ENCODE measurements at places on chromosomes 4 and X.
A peak's percentile ranks its signal among the peaks of the same experiment; 100 is the strongest.

DNA sequence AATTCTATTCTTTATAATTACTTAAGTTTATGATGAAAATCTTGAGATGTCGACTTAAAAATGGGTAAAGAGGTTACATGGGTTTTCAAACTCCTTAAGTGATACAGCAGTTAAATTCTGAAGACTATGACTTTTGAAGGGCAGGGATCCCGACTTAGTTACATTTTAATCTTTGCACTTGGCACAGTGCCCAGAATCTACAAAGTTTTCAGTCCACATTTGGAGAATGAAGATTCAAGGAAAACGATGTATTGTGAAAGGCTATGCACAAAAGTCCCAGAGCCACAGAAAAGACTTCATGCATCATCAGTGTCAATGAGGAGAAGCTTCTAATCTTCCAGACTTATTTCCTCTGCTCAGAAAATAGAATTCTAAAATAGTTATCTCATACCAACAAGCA, 36.3 kb upstream of the GRPR start:
- DNase-seq = no peak

DNA sequence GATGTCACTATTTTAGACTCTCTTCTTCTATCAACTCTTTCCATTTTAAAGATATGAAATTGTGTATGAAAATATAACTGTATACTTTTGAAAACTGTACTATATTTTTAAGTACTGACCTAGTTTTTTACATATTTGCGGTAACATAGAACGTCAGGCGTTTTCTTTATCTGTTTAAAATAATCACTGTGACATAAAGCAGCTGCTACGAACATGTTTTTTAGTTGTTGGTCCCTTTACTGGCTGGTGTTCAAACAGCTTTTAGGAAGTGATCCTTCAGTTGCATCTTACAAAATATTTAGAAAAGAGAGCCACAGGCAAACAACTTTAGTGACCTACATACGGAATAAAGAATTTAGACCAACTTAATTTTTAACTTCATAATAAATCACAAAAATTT, 73.1 kb downstream of the METTL14 start:
- no peak for DNase-seq

DNA sequence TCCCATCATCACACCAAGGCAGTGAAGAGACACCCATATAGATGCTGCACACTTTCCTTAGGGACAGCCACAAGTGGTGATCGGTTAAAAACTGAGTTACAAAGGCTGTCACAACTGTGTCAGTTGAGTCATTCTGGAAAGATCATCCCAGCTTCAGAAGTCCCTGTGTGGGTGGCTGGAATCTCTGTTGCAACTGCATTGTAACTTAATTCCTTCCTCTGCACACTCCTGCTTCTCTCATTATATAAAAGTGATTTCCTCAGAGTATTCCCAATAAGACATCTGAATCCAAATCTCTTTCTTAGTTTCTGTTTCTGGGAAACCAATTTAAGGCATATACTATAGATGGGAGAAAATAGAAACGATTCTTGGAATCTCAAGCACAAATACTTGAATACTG, 88.1 kb downstream of the FSTL5 start:
- DNase-seq = no peak

- no peak for DNase-seq
Observed at GRCh38 chrX:119736206-119736764, 22.1 kb upstream of the SOWAHD start.

DNA sequence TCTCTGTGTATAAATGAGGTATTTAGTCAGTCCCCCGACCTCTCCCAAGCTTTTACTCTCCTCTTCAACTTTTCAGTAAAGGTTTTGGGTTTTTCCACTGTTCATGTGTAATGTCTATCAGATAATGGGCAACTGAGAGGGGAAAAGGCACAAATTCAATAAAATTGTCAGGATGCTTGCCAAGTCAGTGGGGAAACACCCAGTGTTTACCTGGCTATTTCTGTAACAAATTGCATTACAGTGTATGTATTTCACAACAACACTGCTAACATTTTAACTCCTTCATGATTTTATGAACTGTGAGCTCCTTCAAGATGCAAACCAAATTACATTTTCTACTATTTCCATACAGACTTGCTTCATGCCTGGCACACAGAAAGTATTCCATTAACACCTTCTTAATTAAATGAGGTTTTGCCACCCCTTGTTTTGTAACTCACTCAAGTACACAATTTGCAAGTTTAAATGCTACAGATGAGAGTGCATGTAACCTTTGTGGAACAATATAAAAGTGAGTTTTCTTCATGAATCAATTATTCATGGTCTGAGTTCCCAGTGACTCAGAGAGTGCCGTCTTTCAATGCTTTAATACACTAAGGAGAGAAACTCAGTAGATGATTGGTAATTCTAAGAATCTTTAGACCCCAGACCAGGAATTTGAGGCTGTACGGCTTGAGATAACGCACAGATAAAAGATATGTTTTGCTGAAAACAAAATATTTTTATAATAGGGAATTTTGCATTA, 149.8 kb upstream of the TLL1 start:
- no peak for DNase-seq

- peak; percentile 33 for DNase-seq
Observed at GRCh38 chr4:125091-125771, 930 bp downstream of the ZNF718 start.

DNA sequence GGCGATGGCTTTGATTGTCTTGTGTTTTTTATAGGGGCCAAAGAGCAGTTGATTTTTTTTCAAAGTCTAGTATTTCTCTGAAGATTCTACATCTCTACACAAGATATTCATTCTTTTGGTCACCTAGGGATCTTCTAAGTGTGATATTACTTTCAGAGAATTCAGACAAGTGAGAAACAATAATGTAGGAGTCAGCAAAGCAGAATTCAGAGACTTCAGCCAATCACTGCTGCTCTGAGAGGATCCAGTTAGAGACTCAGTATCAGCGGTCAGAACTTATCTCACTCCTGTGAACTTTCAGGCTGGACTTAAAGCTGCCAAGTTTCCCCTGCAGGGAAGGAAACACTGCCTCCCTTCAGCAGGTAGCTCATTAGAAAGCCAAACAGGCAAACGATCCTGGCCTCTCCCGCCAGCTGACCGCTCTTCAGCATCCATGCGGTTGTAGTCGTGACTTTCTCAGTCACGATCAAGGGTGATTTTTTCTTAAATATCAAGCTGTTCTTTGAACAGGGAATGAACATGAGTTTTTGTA, 59.2 kb downstream of the NSUN7 start:
- DNase-seq = no peak

DNA sequence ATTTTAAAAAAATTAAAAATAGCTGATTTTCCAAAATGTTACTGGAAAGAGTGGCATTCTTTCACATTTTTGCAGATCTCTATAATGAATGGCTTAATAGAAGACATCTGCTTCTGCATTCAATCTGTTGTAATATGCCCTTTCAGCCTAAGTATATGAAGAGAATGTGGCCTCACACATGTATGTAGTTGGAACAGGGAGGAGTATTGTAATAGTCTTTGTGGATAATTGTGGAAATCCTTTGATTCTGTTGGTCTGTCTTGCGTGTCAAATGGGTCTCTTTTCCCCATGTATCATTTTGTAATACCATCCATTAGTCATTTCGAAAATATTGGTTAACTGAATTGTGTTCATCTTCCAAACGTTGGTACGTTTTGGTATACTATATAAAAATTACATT, 11.6 kb downstream of the TXLNG start:
- no peak for DNase-seq

- DNase-seq = peak; percentile 32
Observed at GRCh38 chrX:109472939-109473735, 8.7 kb downstream of the GUCY2F start.

DNA sequence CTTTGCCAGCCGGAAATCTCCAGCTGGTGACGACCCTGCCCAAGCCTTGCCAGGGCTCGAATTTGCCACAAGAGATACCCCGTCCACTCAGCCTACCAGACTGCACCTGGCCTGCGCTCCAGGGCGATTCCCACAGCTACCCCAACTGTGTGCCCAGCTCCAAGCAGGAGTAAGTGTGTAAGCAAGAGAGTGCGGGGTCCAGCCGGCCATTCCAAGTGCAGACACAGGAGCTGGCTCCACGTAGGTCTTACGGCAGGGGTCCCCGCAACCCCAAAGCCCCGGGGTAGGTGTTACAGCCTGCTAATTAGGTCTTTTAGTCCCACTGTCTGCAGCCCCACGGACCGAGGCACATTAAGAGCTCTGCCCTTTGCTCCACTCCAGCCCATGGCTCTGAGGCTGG, 1305.2 kb downstream of the ARAP2 start:
- DNase-seq = no peak

DNA sequence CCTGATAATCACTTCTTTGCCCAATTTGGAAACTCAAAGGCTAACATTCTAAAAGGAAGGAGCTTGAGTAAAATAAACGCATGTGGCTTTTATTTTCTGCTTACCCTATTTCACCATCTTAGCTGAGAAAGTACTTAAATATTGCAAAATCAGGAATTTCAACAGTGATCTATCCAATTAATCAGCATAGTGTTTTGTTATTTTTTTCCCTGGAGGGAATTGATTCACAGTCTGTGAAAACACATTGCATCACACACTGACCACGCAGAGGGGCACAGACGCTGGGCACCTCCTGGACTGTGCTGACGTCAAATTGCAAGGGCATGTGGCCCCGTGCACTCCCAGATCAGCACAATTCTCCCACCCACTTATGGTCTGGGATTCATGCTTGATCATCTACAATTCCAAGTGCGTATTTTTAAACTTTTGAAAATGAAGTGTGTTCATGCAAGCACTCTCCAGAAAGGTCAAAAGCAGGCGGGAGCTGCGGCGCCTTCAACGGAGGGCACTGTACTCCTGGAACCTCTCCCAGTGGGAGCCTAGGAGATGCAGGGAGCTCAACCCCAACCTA, 320.6 kb upstream of the PPARGC1A start:
- no peak for DNase-seq

GRCh38 chr4:117700111-117700892, 334.0 kb upstream of the NDST3 start:
- DNase-seq = no peak

GRCh38 chr4:153497091-153497531, 31.0 kb downstream of the TMEM131L start:
- no peak for DNase-seq

DNA sequence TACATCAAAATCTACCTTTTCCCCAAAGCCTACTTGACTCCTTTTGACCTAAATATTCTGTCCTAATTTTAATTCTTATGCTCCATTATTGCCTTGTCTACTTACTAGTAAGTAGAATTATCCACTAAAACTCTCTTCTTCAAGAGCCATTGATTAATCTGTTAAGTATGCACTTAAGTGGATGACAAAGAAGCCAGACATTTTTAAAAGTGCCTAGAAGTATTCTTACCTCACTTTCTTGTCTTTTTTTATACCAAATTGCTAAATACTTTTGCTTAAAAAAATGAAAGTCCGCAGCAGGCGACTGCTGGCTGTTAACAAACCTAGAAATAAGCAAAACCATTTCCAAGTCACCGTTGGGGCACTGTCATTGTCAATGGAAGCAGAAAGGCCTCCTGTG, 20.1 kb upstream of the FRMPD4 start:
- DNase-seq = no peak

DNA sequence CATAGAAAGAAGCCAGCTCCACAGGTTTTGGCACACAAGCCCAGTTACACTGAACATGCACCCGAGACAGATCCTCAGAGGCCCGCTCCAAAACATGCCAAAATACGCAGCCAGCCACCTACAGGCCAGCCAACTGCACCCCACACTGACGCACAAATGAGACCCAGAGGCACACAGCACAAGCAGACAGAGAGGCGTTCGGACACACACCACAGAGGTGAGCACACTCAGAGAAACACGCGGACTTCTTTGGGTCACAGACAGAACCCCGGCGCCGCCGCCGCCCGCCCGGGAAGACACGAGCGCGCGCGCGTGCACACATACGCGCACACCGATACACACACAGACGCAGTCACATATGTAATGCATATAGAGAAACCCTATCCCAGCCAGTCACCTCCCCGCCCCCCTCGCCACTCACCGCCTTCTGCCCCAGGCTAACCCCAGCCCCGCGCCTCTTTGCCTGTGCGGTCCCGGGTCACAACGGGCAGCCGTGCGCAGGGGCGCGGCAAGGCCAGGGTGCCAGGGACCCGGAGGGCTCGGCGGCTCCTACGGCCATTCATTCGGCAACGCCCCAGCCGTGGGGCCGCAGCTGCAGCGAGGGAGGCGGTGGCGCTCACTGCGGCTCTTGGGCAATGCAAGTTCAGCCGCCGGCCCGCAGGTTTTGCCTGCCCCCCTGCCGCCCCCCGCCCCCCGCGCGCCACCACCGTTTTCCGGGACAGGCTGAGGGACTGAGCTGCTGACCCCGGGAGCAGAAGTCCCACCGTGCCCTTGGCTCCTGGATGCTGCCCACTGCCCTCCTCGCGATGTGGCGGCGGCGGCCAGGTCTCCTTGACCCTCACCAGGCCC, 553 bp downstream of the SEPTIN6 start:
- peak; percentile 59 for DNase-seq

DNA sequence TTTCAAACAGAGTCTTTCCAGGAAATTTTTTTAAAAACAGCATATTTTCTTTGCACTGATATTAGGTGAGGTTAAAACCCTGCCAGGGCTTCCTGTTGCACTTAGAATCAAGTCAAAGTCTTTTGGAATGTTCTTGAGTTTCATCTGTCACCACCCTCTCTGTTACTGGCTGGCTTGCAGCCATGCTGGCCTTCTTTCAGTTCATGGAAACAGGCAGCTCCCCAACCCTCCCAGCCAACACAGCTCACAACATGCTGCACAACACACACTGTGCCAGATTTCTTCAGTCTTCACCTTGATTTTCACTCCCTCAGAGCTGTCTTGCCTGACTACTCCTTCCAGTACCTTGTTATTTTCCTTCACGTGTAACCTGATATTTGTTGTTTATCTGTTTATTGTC, 129.5 kb downstream of the KCNIP4 start:
- DNase-seq = no peak

DNA sequence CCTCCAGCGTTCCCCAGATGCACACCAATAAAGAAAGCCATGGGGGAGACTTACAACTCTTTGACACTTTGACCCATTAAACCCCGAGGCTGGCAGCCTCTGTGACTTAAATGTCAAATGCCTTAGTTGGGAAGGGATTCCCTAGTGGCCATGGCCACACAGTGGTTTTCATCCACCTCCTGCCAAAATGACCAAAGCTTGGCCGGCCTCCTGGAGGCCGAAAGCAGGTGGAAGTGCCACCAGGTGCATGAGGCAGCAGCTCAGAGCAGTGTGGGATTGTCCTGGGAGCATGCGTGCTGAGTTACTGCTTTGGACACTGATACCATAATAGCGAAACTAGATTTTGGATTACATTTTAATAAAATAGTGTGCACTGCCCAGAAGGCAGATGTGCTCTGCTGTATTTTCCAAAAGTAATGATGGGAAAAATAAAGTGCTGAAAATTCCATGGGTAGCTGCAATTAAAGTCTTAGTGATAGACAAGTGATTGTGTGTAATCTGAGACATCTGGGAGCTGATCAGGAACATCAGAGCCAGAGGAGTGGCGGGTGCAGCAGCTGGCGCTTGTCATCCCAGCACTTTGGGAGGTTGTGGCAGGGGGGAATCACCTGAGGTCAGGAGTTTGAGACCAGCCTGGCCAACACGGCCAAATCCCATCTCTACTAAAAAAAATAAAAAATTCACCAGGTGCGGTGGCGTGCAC, 39.8 kb upstream of the TADA2B start:
- no peak for DNase-seq

- peak; percentile 69 for DNase-seq
Observed at GRCh38 chr4:110196871-110197528, 1.4 kb downstream of the ELOVL6 start.

All from stimulated activated naive CD8-positive, alpha-beta T cell treated with anti-CD3 and anti-CD28 coated beads, Interleukin-15, Interleukin-2, amounts not matched to agents 100 U/mL and 50 U/mL, for 24 hours (primary cell).